ENCODE measurements at places on chromosomes 13 and 19.

DNA sequence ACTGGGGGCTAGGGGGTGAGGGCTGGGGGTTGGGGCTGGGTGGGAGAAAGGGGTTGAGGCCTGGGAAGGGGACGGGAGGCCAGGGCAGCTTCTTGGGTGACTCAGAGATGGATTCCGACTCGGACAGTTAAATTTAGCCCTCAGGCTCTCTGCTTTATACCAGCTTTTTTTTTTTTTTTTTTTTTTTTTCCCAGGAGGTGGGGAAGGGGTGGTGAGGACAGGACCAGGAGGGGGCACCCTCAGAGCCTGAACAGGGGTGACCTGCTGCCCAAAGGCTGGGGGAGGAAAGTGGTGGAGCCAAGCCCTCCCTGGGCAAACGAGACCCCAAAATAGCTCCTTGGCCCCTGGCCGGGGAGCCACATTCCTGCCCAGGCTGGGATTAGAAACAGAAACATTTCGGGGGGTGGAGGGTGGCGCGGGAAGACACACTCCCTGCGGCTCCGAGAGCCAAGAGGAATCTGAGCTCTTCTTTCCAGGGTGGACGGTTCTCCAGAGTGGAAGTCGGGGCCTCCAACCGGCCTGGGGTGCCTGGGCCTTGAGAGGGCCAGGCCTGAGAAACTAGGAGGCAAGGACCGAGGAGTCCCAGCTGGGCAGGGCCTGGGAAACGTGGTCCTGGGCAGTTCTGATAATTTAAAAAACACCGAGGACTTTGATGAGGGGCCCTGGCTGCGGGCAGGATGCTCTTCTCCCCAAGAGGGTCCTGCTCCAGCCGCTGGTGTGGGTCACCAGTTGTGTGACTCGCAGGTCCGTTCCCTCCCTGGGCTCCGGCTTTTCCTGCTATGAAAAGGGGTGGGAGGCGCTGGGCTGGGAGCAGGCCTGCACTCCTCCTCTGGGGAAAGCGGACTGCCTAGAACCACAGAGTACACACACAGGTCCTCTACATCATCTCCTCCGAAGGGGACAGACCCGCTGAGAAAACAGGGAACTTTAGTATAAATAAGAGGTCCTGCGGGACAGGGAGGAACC, 813 bp upstream of the DMPK start:
- no peak for DNase-seq

DNA sequence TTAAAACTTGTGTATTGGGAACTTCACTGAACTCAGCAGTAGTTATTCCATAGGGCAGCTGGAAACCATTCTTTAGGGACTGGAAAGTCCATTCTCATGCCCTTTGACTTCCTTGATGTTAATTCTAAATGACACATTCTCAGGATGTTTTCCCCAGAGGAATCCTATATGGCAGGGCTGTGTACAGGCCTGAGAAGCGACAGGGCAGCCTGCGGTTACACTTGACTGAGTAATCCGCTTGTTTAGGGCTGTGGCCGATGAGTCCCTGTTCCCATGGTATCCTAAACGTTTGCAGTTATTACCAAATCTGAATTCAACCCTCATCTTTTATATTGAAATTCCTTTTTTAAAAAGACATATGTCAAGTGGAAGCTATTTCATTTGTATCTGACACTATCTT, 83.5 kb downstream of the COL4A2 start:
- DNase-seq = no peak

DNA sequence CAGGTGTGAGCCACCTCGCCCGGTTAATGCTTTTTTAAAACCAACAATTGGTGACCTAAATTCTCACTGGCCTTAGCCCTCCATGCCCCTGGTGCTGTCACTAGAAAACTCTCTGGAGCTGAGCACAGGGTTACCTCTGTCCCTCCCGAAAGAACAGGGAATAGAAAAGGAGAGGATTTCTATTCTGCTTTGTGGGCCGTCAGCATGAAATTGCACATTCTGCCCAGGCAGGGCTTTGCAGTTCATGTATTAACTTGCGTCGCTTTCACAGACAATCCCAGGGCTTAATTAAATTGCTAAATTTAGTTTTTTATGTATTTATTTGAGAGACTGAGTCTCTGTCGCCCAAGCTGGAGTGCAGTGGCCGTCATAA, 583 bp upstream of the ZNF480 start:
- DNase-seq = no peak

DNA sequence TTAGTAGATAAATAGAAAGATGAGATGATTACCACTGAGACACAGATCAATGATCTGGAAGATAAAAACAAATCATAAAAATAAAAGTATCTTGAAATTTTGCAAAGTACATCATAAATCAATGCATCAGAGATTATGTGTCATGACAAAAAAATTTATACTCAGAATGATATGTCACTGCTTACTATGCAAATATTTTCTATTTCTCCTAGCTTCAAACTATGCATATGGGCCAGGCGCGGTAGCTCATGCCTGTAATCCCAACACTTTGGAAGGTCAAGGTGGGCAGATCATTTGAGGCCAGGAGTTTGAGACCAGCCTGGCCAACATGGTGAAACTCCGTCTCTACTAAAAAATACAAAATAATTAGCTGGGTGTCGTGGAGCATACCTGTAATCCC, 17.3 kb upstream of the RBM26 start:
- DNase-seq = no peak

GRCh38 chr13:43880926-43881325, 1.2 kb downstream of the LACC1 start:
- no peak for DNase-seq

GRCh38 chr19:5001615-5002014, 32.7 kb downstream of the KDM4B start:
- DNase-seq = peak; percentile 12

- DNase-seq = no peak
Observed at GRCh38 chr13:19822673-19823072, 39.9 kb upstream of the PSPC1 start.

DNA sequence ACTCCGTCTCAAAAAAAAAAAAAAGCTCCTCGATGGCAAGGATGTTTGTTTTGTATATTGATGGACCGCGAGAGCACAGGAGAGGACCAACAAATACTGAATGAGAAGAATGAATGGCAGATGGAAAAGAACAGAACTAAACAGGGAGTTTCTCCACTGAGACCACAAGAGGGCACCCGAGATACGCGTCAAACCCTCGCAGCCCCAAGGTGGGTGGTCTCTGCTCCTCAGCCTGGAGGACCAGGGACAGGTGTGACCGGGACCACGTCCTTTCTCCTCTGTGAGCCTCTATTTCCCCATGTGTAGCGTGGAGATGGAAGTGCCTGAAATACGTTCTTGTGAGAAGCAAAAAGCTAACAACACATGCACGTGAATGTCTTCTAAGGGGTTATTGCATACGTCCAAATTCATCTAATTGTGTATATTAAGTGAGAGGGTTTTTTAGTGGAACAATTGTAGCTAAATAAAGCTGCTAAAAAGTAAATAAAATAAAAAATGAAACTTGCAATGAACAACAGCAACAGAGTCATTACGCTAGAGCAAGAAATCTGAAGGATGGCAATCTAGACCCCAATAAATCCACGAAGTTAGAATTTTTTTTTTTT, 8.3 kb upstream of the CDC42EP5 start:
- no peak for DNase-seq

DNA sequence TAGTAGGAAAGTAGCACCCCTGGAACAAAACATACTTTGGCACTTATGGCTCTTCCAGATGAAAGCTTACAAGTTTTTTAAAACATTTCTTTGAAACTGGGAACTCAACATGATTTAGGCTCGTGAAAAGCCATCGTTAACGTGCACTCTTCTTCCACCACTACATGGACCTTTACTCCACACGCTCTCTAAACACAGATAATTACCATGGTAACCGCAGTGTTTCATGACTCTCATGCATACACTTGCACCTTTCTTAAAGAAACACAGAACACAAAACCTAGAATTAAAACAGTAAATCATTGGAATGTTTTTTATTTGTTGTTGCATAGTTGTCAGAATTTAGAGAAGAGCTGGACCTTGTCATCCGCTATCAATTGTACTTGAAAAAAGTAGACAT, 154.3 kb downstream of the FGF9 start:
- DNase-seq = no peak

DNA sequence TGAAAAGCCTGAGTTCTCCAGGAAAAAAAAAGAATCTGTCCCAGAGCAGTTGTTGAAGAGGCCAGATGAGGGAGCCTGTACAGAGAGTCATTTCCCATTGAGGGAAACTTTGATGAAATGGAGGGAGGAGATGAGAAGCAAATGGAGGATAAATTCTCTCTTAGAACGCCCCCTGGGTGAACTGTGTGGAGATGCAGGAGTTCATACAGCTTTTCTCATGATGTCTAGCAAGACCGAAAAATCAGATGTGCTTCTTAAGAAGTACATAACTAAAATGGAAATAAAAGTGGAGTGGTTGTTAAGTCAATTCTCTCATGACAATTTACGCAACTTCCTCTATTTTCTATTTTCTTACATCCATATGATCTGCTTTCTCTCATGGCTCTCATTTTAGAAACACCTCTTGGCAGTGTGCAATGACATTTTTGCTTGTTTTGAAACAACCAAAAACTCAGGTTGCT, 1263.1 kb downstream of the PCDH9 start:
- no peak for DNase-seq

DNA sequence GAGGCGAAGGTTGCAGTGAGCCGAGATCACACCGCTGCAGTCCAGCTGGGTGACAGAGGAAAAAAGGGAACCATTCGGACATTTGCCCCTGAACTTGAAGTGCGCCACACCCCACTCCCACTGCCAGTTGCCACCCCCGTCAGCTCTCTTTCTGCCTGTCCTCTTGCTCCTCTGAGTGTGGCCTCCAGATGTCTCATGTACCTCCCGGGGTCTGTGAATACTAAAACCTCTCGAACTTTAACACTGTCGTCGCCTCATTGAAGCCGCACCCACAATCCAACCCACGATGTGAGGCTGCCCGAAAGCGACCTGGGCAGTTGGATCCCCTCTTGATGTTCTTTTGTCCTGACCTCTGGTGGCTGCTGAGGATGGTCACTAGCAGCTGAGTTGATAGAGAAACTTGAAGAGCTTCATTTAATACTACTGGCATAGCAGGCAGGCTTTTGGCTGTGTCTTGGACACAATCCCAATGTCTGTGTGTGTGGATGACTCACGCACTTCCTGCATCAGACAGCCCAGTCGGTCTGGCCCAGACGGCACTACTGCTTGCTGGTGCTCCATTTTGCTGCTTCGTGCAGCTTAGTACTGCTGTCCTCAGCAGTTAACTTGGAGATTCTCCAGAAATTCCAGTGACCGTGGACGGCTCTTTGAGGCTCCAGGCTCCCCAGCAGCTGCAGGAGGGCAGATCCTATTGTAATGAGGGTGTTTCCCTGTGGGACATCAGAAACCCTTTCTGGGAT, 4.2 kb downstream of the FPR3 start:
- DNase-seq = no peak

GRCh38 chr13:113293686-113294085, 3.4 kb upstream of the LAMP1 start:
- no peak for DNase-seq

GRCh38 chr13:49791315-49791710, 1.2 kb downstream of the KPNA3 start:
- DNase-seq = no peak

DNA sequence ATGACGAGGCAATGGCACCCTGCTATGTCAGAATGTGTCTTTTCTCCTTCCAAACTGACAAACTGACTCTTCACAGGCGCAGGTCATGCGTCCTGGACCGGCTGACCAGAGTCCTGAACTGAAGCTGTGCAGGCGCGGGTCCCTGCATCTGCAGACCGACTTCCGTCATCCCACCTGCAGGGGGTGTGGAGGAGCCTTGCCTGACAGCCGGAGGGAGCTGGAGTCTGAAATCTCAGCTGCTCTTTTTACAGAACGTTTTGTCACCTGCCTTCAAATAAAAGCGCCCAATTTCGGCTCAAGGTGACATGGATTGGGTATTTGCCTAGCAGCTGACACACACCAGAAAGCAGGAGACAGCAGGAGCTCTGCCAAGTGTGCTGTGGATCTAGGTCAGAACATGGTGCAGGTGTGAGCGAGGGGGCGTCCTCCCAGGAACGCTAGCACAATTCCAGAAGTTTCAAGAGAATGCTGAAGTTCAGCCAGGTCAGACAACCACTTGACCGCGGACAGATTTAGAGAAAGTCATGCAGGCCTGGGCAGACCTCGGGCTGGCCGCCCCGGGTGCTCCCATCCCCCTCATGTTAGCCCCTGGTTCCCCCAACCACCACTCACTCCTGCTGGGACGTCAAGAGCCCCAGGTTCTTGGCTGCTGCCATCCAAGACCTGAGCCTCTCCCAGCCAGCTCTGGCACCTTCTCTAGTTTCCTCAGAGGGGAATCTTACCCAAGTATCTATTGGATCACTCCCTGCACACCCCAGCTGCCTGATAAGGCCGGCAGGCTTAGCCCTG, 32.8 kb downstream of the ELL start:
- no peak for DNase-seq

DNA sequence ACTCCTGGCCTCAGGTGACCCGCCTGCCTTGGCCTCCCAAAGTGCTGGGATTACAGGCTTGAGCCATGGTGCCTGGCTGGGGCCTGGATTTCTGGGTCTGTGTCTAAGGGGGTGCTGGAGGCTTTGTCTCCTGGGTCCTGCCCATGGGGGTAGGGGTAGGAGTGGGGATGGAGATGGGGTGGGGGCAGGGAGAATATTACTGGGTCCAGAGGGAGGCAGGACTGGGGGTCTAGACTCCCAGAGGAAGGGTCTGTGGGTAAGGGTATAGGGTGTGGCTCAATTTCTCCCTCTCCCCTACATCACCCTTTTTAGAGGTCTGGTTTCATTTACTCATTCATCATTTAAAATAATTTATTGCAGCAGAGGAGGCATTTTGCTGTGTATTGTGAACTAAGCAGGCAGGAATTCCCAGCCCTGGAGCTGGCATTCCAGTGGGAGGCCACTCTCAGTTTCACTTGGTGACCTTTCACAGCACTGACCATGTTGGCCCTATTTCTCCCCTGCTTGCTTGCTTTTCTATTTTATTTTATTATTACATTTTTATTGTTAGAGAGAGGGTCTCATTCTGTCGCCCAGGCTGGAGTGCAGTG, 810 bp upstream of the NFKBID start:
- DNase-seq = no peak

DNA sequence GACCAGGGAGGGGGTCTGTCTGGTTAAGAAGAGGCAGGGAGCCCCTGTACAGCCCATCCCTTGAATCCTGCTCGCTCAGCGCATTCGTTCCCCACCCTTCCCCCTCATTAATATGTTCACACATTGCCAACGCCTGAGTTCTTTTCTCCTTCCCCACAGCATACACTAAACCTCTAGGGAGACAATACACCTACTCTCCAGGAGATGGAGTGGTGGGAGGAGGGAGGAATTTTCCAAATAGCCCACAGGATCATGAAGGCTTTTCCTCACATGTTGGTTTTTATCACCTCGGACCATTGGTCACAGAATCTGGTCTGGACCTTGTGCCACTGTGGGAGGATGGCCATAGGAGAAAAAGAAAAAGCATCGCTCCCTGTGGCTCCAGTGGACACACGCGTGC, 294.9 kb downstream of the SHISA2 start:
- DNase-seq = no peak

GRCh38 chr13:43315522-43315921, 292.1 kb downstream of the DNAJC15 start:
- DNase-seq = no peak

Data from activated CD4-positive, alpha-beta T cell treated with anti-CD3 and anti-CD28 coated beads for 24 hours (primary cell).